ENCODE measurements at places on chromosomes 5 and 9. TPM values are rescaled to one million over a fixed set of nuclear protein-coding genes. Genes with fewer than 3 reads are reported as not detected.

- no peaks in the 10 kb centered on the region for H3K36me3 ChIP-seq
- no peaks in the 10 kb centered on the region for H3K4me1 ChIP-seq
- H3K4me3 ChIP-seq = no peak overlapping the region
- DNase-seq = no peak
- H3K27ac ChIP-seq = no peak overlapping the region
- H3K27me3 ChIP-seq = no peaks in the 10 kb centered on the region
These were observed 479.6 kb downstream of the ACTL7B start for GRCh38 chr9:108376140-108376539.

- H3K27me3 ChIP-seq = no peaks in the 10 kb centered on the region
- H3K4me1 ChIP-seq = no peaks in the 10 kb centered on the region
- no peak overlapping the region for H3K4me3 ChIP-seq
- no peak for DNase-seq
These were observed 271.9 kb upstream of the TMEM161B start for GRCh38 chr5:88540471-88541115.

Gene RRAGA
- 56.9 TPM for total RNA-seq

Gene SLC6A7
- not detected for total RNA-seq

Gene DMRT3
- not detected for total RNA-seq

- H3K27me3 ChIP-seq = no peaks in the 10 kb centered on the region
- peaks cover 20% of the 10 kb centered on the region for H3K4me1 ChIP-seq
- H3K36me3 ChIP-seq = no peaks in the 10 kb centered on the region
- H3K27ac ChIP-seq = no peak overlapping the region
- no peak for DNase-seq
These were observed 7.5 kb upstream of the RMND5B start for GRCh38 chr5:178123094-178123965.

DNA sequence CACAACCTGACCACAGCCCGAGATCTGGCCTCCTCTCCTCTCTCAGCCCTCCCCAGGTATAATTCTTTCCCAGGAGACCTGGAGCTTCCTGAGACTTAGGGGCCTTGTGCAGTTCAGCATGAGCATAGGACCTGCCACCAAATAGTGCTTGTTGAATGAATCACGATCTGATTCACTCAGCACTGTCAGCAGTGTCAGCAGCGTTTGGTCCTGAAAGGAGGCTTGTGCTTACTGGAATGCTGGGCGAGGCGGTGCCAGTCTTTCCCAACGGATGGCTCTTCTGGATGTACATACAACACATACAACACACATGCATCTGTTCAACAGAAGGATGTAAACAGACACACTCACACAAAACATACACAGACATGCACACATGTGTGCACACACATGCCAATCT lies 173.3 kb downstream of the COL23A1 start:
- H3K4me1 ChIP-seq = no peaks in the 10 kb centered on the region
- H3K27ac ChIP-seq = no peak overlapping the region
- no peaks in the 10 kb centered on the region for H3K27me3 ChIP-seq
- DNase-seq = no peak

Gene CMYA5
- not detected for total RNA-seq

Gene ATP10B
- not detected for total RNA-seq

Gene MLANA
- total RNA-seq = not detected

DNA sequence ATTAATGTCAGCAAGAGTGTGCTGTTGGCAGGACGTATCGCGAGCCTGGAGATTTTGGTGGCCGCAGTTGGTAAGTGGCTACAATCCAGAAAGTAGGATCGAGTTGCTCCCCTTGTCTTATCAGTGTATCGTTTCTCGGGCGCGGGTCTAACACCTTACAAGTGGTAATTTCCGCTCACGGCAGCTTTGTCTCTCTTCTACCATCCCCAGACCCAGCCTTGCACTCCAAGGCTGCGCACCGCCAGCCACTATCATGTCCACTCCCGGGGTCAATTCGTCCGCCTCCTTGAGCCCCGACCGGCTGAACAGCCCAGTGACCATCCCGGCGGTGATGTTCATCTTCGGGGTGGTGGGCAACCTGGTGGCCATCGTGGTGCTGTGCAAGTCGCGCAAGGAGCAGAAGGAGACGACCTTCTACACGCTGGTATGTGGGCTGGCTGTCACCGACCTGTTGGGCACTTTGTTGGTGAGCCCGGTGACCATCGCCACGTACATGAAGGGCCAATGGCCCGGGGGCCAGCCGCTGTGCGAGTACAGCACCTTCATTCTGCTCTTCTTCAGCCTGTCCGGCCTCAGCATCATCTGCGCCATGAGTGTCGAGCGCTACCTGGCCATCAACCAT lies 1.1 kb downstream of the PTGER4 start:
- peak overlapping the region; percentile 96 for H3K4me3 ChIP-seq
- H3K27me3 ChIP-seq = no peaks in the 10 kb centered on the region
- peaks cover 7% of the 10 kb centered on the region for H3K36me3 ChIP-seq
- H3K27ac ChIP-seq = peak overlapping the region; percentile 77

DNA sequence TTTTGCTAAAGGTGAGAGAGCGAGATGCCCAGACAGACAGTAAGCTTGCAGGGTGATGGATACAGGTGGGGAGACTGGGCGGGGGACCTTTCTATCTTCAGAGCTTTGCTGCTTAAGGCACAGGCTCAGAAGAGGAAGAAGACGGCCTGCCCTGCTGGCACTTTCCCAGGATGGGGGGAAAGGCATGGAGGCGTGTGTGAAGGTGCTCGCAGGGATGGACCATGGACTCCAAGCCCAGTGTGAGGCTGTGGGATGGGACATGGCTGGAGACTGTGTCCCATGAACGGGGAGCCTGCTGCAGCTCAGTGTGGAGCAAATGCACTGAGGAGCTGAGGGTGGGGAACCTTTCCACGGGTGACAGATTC lies 243.2 kb upstream of the IRX4 start:
- no peaks in the 10 kb centered on the region for H3K27me3 ChIP-seq
- no peak overlapping the region for H3K27ac ChIP-seq
- H3K4me3 ChIP-seq = no peak overlapping the region
- H3K36me3 ChIP-seq = no peaks in the 10 kb centered on the region
- no peaks in the 10 kb centered on the region for H3K4me1 ChIP-seq
- DNase-seq = no peak

DNA sequence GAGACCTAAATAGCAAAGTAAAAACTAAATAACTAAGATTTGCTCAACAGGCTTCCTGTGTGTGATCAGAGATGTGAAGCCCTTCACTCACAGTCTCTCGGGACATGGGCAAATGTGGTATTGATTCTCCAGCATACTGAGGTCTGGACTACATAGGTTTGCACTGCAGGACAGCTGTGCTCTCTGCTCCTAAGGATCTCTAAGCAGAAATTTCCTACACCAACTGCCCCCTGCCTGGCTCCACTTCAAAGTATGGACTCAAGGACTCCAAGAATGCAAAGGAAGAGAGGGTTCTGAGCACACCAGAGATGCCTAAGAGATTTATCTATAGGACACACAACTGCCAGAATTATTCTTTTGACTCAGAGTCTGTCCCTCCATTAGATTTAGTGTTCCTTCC lies 487.2 kb downstream of the SEMA5A start:
- H3K36me3 ChIP-seq = no peaks in the 10 kb centered on the region
- no peak overlapping the region for H3K4me3 ChIP-seq
- no peaks in the 10 kb centered on the region for H3K4me1 ChIP-seq

GRCh38 chr5:169423580-169424278 lies 122.8 kb upstream of the SLIT3 start:
- no peak overlapping the region for H3K27ac ChIP-seq
- H3K4me1 ChIP-seq = no peaks in the 10 kb centered on the region
- peaks cover 4% of the 10 kb centered on the region for H3K27me3 ChIP-seq
- no peak overlapping the region for H3K4me3 ChIP-seq

GRCh38 chr9:20552874-20553557 lies 69.3 kb downstream of the MLLT3 start:
- H3K4me3 ChIP-seq = no peak overlapping the region
- no peaks in the 10 kb centered on the region for H3K36me3 ChIP-seq
- H3K4me1 ChIP-seq = peaks cover 42% of the 10 kb centered on the region
- no peaks in the 10 kb centered on the region for H3K27me3 ChIP-seq
- no peak overlapping the region for H3K27ac ChIP-seq

DNA sequence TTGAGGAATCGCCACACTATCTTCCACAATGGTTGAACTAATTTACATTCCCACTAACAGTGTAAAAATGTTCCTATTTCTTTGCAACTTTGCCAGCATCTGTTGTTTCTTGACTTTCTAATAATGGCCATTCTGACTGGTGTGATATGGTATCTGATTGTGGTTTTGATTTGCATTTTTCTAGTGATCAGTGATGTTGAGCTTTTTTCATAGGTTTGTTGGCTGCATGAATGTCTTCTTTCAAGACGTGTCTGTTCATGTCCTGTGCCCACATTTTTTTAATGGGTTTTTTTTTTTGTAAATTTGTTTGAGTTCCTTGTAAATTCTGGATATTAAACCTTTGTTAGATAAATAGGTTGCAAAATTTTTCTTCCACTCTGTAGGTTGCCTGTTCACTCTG lies 615.9 kb downstream of the SEMA5A start:
- no peaks in the 10 kb centered on the region for H3K36me3 ChIP-seq
- no peak for DNase-seq
- H3K4me3 ChIP-seq = no peak overlapping the region
- no peak overlapping the region for H3K27ac ChIP-seq
- no peaks in the 10 kb centered on the region for H3K27me3 ChIP-seq

DNA sequence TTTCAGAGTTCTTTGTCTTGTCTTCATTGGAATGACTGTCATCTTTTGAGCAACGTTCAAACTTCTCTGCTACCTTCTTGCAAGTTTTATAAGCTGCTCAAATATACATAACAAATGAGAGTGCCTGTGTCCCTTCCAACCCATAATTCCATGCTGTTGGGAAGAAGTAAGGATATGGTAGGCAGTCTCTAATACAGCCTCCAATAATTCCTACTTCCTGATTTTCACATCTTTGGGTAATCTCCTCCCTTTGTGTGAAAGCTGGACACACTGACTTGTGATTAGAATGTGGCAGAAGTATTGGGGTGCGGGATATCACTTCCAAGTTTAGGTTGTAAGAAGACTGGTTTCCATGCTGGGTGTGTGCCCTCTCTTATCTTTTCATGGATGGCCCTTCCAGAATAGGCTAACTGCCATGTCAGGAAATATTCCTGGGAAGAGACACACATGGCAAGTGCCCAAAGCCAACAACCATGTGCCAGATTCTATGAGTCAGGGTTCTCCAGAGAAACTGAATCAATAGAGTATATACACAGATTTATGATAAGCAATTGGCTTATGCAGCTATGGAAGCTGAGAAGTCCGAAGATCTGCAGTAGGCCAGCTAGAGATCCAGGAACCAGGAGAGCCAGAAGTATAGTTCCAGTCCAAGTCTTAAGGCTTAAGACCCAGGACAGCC lies 531.3 kb downstream of the NTRK2 start:
- no peaks in the 10 kb centered on the region for H3K36me3 ChIP-seq
- no peaks in the 10 kb centered on the region for H3K4me1 ChIP-seq
- DNase-seq = no peak
- no peak overlapping the region for H3K27ac ChIP-seq

DNA sequence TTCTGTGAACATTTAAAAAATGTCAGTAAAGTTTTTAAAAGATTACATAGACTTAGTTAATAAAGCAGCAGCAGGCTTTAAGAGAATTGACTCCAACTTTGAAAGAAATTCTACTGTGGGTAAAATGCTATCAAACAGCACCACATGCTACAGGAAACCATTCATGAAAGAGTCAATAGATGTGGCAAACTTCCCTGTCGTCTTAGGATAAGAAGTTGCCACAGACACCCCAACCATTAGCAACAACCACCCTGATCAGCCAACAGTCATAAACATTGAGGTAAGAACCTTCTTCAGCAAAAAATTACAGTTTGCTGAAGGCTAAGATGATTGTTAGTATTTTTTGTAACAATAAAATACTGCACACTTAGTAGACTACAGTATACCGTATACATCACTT lies 278.2 kb downstream of the CSNK1G3 start:
- no peak overlapping the region for H3K27ac ChIP-seq
- H3K4me3 ChIP-seq = no peak overlapping the region
- no peaks in the 10 kb centered on the region for H3K27me3 ChIP-seq

Gene HMCN2
- total RNA-seq = not detected

- no peaks in the 10 kb centered on the region for H3K36me3 ChIP-seq
- H3K27me3 ChIP-seq = no peaks in the 10 kb centered on the region
- no peak within 1 kb of the TSS for H3K4me3 ChIP-seq
- no peaks in the 10 kb centered on the region for H3K4me1 ChIP-seq
- H3K27ac ChIP-seq = no peak within 1 kb of the TSS
These were observed at the start of gene NMUR2 for GRCh38 chr5:152405145-152405544. Gene NMUR2, minus strand, starts transcription at chr5:152405279. Its CDS starts 166 bp downstream, at chr5:152405113.

- H3K27me3 ChIP-seq = no peaks in the 10 kb centered on the region
- H3K27ac ChIP-seq = no peak overlapping the region
- H3K36me3 ChIP-seq = no peaks in the 10 kb centered on the region
- DNase-seq = no peak
These were observed 20.1 kb downstream of the CDK20 start for GRCh38 chr9:87954230-87954629.

Data from CD8-positive, alpha-beta memory T cell (primary cell).